ENCODE measurements at places on chromosomes 7 and 10. TPM values are rescaled to one million over a fixed set of nuclear protein-coding genes. Genes with fewer than 3 reads are reported as not detected.

Gene FAM200A
- total RNA-seq: 8.2 TPM

Gene EPHB6
- 4.3 TPM for total RNA-seq

Gene STRIP2
- 10.9 TPM for total RNA-seq

Gene RNF32
- total RNA-seq: 2.8 TPM

Gene APBB1IP
- total RNA-seq: 3.1 TPM

Gene GCK
- 1.7 TPM for total RNA-seq

Gene AS3MT
- total RNA-seq: 8.1 TPM

Gene ACSM6
- not detected for total RNA-seq

Gene HOXA10
- total RNA-seq: 0.17 TPM

Gene KIN
- 7.2 TPM for total RNA-seq

Gene CPED1
- 196 TPM for total RNA-seq

Gene SORBS1
- total RNA-seq: 0.26 TPM

Gene VSIR
- total RNA-seq: 44.1 TPM

Gene STAG3
- total RNA-seq: 0.50 TPM

Gene LIPM
- not detected for total RNA-seq

Gene DNAH11
- 0.33 TPM for total RNA-seq

Gene CNTNAP2
- total RNA-seq: not detected

Gene NT5C2
- total RNA-seq: 82.2 TPM

Gene DLX5
- total RNA-seq: not detected

Gene LOXL4
- total RNA-seq: 52.6 TPM

Gene HECW1
- 6.1 TPM for total RNA-seq

Gene UCN3
- not detected for total RNA-seq

Gene WNT8B
- not detected for total RNA-seq

Gene HOXA3
- 1.5 TPM for total RNA-seq

Gene RADIL
- 0.33 TPM for total RNA-seq

Gene AGBL3
- 1.3 TPM for total RNA-seq

Gene BAIAP2L1
- 5.3 TPM for total RNA-seq
